ENCODE measurements at places on chromosomes 11 and 22.

DNA sequence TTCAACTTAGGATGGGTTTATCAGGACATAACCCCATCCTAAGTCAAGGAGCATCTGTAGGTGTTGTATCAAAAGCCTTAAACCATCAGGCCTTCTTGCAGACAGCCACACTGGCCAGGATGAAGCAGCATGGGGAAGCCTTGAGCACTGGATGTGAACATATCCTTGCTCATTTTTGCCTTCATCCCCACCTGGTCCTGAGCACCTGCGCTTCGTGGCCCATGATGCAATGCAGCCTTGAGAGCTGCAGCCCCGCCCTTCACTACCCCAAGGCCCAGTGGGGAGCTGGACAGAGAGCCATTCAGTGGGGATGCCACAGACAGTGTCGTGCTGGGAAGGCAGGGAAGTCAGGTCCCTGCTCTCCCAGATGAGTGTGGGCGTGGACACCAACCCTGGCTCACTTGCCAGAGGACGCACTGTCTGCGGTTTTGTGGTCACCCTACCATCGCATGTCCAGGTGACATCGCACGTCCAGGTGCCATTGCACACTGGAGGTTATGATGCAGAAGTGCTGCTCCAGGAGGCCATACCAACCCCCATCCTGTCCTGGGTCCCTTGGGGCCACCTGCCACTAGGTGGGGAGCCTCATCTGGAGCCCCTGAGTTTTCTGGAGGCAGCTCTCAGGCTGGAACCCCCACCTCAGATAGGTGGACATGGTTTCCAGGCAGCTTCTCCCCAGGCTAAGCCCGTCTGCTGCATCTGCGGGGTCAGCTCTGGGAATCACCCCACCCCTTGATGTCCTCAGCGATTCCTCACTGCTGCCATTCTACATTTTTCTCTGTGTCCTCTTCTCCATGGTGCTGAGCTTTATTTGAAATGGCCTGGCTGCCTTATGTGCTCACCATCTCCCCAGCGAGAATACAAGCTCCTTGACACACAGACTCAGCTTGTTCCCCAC lies 14.4 kb downstream of the GNAZ start:
- DNase-seq, result no peak

- DNase-seq, result no peak
Observed at GRCh38 chr11:115330684-115331482, 173.3 kb downstream of the CADM1 start.

DNA sequence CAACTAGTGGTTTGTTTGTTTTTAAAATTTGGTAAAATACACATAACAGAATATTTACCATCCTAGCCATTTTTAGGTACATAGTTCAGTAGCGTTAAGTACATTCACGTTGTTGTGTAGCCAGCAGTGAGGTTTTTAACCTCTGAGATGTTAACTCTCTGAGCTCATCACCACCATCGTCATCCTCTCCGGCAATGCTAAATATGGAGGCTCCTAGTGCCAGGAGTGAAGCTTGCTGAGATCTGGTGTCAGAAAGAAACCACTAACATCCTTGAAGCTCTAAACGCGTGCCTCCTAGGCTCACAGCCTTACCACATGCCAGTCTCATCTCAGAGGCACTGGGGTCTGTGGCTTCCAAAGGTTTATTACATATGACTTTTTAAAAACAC lies 330.2 kb upstream of the B3GAT1 start:
- no peak for DNase-seq

DNA sequence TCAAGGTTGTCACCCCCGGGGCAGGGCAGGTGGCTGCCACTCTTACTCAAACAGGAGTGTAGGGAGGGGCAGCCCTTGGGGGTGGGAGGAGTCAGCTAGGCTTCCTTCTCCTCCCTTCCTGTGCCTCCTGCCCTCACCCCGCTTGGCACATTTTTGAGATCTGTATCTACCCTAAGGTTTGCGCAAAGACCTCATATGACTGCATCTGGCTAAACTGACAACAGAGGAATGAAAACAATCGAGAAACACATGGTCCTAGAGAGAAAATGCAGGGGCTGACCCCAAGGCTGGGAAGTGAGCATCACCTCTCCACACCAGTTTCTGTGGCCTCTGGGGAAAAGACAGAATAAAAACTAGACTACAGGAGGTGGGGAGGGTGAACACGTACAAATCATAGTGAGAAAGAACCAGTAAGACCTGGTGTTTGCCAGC lies 28.1 kb downstream of the IGSF9B start:
- DNase-seq, result peak; percentile 43

GRCh38 chr11:103543456-103543855 lies 434.2 kb downstream of the DYNC2H1 start:
- DNase-seq, result no peak

- no peak for DNase-seq
Observed at GRCh38 chr11:35321532-35322317, 97.6 kb downstream of the SLC1A2 start.

DNA sequence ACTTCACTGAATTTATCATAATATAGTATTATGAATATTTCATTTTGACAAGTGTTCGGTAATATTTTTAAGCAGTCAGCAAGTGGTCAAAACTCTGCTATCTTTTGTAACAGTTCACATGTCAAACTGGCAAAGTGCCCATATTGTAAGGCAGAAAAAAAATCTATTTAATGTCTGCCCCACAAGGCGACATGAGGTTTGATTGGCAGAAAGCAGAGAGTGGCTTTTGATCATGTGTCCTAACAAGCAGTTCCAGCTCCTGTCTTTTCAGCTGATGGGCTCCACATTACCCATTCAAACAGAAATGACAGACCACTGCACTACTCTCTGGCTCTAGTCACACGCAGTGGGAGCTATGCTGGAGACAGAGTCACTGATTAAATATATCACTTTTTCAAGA lies 59.0 kb downstream of the SOX6 start:
- no peak for DNase-seq

DNA sequence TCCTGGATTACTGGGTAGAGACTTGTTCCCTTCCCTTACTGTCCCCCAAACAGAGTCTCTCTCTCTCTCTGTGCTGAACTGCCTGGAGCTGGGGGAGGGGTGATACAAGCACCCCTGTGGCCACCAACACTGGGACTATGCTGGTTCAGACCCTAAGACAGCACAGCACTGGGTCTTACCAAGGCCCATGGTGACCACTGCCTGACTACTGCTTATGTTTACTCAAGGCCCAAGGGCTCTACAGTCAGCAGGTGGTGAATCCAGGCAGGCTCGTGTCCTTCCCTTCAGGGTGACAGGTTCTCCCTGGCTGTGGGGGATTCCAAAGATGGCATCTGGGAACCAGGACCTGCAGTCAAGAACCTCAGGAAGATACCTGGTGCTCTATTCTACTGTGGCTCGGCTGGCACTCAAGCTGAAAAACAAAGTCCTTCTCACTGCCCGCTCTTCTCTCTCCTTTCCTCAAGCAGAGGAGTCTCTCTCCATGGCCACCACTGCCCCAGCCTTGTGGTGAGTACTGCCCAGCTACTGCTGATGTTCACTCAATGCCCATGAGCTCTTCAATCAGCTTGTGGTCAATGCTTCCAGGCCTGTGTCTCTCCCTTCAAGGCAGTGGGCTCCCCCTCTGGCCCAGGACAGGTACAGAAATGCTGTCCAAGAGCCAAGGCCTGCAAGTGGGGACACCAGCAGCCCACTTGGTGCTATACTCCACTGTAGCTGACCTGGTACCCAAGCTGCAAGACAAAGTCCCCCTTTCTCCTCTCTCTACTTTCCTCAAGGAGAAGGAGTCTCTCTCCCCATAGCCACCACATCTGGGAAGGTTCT lies 41.8 kb upstream of the SHANK2 start:
- DNase-seq, result no peak

- DNase-seq, result no peak
Observed at GRCh38 chr11:26993965-26994457, at the start of gene FIBIN. Gene FIBIN, plus strand, starts transcription at chr11:26994112. Its CDS starts 415 bp downstream, at chr11:26994527.

DNA sequence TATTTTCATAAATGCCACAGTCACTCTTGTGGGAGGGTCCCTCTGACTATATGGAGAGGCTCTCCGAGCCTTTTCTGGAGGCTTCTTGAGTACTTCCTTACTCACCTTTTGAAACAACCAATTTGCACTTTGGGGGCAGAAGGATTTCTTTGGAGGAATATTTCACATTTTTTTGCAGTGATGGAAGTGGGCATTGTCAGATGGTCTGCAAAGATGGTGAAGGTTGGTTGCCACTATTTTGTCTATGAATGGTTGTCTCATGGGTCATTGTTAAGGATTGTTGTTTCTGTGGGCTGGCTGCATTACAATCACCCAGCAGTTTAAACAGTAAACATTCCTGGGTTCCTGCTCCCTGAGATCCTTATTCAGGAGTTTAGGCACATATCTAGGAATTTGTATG lies 388.2 kb downstream of the TMEM135 start:
- DNase-seq, result no peak

GRCh38 chr22:39352306-39352891 lies 2.6 kb downstream of the SYNGR1 start:
- DNase-seq, result no peak
